CD4-positive, alpha-beta T cell treated with Interleukin-21 for 1 hour (primary cell): ENCODE measurements at places on chromosomes 7 and 10.

- DNase-seq, result no peak
Measured at GRCh38 chr7:4842319-4843064, 19.3 kb downstream of the PAPOLB start.

DNA sequence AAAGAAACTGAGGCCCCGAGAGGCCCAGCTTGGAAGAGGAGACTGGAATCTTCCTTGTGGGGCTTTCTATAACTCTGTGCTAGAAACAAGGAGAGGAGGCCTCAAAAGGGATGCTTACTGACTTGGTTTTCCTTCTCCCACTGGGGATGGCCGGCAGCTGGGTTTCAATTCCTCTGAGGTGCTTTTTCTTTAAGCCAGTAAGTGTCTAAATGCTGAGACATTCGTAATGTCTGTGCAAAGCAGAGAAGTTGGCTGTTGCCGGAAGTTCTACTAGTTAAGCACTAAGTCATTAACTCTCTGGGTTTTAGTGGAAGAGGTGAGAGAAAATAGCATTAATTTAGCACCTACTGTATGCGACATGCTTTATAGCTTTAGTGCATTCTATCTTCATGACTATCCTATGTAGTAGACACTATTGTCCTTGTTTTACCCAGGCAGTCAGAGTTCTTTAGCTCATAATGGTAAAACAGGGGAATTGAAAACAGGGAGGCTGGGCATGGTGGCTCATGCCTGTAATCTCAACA, 135.2 kb downstream of the RGS10 start:
- no peak for DNase-seq

GRCh38 chr10:124586142-124586541, 124.5 kb downstream of the LHPP start:
- DNase-seq, result no peak

DNA sequence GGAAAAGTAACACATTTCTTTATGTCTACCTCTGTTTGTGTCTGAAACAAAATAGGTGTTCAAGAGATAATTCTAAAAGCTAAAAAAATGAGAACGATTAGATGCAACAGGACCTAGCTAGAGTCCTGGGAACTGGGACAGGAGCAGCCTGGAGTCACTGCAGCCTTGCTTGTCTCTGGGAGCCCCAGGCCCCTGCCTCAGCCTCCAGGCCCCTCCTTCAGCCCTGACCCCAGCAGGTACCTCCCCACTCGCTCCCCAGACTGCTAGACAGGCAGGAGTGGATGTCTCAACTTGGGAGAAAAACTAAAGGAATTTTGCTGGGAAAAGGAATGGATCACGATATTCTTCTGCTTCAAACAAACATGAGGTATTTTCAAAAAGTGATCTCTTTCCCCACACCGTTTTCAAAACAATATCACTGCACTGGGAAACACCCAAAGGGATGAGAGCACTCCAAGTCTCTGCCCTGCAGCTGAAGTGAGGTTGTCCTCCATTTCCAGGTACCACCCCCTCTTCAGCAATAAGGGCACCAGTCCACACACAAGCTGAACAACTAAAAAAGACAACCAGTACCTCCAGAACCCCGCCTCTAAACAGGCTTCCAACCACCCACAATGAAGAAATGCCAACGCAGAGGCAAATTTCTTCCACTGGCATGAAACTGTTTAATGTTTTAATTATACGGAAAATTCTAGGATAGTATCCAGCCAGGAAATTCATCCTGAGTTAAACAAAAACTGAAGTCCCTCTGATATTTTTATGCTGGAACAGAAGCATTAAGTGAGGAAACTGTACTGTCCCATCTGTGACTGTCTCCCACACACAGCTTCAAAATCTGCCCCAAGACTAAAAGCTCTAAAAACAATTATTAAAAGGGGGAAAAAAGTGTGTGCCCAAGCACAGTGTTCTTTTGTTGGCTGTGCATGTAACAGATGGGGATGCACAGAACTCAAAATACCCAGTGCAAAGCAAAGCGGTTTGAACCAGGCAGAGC, 47.2 kb downstream of the XPNPEP1 start:
- no peak for DNase-seq

- DNase-seq, result no peak
Measured at GRCh38 chr7:157370742-157371141, 33.9 kb downstream of the DNAJB6 start.
